DMS79 treated with DMSO at 0.1 percent for 48 hours (cell line): ENCODE measurements at places on chromosomes 1 and 21.
A peak's percentile ranks its signal among the peaks of the same experiment; 100 is the strongest.

DNA sequence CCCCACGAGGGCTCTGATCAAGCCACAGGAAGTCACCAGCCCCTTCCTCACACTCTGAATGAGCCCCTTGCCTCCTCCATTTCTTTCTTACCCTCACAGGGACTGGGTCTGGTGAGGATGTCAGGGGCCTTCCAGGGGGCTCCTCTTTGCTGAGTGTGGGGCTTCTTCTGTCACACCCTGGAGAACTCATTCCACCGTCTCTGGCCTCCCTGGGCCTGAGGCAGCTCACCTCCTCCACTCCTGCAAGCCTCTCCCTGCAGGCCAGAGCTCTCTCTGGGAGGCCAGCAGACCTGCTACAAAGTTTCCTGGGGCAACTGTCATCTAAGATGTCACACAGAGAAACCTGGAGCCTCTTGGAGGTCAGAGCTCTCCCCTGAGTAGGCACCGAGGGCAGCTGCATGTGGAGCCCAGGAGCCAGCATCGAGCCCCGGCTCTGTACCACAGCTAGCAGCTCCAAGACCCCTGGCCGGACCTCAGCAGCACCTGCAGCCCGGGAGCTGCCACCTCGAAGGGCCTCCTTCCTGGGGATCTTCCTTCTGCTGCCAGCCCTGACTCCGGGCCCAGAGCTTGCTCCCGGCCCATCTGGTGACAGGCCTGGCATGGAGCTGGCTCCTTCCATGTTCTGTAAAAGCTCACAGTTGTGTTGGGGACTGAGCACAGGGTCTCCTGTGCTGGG is 1.1 kb downstream of the SPOCD1 start:
- DNase-seq = no peak

DNA sequence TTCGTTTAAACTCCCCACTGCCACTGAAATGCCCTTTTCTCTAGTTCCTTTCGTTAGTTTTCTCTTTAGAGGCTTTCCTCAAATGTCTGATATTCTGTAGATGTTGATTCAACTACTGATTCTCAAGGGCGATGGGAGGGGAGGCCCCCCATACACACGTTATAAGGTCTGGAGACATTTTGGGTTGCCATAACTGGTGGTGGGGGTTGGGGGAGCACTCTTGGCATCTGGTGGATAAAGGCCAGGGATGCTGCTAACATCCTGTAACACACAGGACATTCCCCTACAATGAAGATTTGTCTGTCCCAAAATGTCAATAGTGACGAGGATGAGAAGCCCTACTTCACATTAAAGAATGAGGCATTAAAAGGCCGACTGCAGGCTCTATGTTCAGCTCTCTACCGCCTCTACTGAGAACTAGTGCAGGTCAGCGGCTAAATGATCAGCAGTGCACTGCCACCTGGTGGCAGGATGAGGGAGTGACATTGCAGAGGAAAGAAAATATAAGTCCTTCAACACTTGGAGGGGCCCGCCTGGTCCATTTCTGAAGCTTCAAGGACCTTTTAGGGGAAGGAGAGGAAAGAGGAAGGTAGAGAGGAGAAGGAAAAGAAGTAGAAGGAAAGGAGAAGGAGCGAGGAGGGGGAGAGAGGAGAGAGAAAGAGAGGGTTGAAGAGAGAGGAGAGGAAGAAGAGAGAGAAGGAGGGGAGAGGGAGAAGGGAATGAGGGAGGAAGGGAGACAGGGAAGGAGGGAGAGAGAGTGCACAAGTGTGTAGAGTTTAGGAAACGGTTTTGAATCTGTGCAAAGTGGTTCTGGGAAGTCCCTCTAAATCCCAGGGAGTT is 29.4 kb downstream of the ALG14 start:
- DNase-seq = peak; percentile 85

DNA sequence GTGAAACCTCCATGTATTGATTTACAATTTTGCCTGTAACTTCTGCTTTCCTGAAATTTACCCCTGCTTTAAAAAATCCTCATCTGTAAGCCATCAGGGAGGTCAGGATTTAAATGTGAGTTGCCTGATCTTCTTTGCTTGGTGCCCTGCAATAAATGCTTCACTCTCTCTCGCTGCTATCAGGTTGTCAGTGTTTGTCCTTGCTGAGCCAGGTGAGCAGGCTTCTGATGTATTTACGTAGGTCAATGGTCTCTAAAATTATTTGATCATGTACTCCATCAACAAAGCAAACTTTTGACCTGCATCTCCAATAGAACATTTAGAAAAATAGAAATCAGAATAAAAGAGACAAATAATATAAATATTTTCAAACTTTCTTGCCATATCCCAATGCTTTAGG is 453.4 kb downstream of the DPYD start:
- DNase-seq = no peak

DNA sequence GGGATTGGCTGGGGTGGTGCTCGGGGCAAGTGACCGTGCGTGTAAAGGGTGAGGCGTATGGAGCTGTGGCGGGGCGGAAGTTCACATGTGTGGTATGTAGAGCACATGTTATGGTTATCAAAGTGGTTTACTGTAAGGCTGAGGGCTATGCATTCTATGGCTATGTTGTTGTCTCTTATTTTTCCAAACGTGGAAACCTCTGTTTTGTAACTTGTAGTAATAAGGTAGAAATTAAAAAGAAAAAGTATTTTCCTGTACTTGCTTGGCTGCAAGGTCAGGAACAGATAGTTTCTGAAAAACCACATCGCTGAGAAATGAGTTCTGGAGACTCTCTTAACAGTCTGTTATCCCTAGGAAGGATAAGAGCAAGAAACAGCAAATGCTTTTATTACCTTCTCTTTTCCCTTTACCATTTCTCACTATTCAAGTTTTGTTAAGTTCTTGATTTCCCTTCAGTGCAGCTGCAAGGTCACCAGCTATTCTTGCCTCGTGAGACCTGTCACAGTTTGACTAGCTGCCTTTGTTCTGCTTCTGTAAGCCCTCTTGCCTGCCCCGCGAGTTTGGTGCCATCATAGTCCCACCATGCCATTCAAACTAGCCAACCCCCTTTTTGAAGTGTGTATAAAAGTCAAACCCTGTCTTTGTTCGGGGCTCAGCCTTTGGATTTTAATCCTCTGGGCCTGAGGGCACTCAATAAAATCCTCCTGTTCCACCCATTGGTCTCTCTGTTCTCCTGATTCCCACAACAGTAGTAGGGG is 9.5 kb downstream of the RNU1-2 start:
- DNase-seq = peak; percentile 100

DNA sequence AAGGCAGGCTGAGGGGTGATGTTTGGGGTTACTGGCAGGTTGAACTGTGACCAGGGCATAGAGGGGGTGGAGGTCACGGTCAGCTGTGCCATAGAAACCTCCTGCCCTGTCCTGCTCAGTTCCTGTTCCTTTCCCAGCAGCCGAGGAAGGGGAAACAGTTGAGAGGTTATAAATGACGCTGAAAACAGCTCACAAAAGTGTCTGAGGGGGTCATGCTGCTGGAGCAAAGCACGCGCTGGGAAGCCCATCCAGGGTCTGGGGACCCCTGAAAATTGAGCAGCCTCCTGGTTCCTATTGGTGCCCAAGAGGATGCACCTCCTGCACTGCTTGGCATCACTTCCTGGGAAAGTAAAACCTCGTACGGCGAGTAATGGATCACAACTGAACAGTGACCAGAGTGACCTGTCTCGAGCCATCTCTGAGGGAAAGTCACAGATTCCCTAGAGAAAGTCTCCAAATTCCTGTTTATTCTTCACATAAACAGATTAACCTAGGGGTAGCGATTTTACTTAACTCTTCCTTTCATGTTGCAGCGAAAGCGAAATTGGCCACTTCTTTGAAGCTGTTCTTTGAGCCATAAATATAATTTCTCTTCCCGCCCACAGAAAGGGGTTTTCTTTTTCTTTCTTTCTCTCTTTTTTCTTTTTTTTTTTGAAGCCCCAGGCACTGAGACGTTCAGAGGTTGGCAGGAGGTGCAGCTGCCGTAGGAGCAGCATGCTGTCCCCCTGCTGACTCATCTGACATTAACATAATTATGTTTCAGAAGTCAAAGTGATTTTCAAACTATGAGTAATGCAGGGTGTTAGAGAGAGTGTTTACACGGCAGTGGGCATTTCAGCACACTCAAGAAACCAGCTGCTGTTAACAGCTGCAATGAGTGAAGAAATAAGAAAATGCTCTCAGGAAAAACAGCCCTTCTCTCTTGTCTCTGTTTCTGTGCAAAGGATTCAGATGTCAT is 41.8 kb upstream of the ATF3 start:
- peak; percentile 71 for DNase-seq

DNA sequence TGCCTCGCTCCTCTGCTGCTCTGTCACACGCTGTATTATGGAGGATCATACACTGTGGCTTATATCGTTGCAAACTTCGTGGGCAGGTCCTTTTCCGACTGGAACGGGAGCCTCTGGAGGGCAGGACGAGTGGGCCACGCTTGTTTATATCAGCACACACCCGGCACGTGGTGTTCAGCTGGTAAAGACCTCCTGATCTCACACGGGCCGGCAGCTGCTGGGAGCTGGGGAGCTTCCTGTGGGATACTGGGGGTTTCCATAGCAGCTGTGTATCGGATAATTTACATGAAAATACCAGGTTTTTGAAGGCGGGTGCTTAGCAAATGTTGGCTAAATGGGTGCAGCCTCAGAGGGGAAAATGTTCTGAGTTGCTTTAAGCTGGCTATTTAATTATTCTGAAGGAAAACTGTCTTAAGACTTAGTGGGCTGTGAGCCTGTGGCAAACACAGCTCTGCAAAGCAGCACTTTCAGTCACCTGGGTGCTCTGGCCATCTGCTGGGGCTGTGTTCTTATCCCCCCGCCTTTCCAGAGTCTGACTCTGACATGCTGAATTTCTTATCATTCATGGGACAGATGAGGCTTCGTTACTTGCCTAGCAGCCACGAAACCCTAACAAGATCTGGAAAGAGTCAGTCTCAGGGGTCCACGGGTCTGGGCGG is 103.6 kb upstream of the GCLM start:
- DNase-seq = no peak

DNA sequence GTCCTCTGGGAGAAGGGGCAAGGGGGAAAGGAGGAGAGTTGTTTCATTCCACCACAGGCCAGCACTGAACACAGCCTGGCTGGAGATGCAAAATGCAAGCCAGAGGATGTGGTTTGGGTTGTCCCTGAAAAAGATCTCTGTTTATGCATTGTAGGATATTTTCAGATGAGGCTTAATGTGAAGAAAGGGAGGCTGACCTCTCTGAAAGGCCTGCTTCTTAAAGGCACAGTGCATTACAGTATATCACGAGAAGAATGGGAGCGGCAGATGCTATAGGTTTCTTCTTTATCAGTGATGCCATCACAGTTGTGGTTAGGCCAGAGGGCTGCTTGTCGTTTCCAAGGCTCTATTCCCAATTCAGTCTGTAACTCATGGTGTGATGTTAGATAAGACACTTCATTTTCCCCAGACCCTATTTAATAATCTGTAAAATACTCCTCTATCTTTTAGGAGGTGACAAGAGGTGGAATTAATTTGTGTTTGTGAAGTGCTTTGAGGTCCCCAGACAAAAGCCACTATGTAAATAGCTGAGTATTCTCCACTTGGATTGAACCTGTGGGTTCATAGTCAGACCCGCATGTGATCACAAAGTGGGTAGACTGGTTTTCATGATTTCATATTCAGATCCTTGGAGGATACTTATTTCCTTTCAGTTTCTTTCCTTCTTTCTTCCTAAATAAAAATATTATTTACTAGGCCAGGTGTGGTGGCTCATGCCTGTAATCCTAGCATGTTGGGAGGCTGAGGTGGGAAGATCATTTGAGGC is 76.5 kb upstream of the WDR26 start:
- DNase-seq = no peak

DNA sequence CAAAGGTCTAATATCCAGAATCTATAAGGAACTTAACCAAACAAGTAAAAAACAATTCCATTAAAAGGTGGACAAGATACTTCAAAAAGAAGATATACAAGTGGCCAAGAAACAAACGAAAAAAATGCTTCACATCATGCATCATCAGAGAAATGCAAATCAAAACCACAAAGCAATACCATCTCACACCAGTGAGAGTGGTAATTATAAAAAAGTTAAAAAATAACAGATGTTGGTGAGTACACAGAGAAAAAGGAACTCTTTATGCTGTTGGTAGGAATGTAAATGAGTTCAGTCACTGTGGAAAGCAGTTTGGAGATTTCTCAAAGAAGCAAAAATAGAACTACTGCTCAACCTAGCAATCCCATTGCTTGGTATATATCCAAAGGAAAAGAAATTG is 218.6 kb downstream of the SLC44A5 start:
- DNase-seq = no peak

- no peak for DNase-seq
These were observed 92.5 kb downstream of the RNF220 start for GRCh38 chr1:44497422-44498170.

GRCh38 chr1:235077163-235077540 is 51.5 kb downstream of the TOMM20 start:
- DNase-seq = no peak

DNA sequence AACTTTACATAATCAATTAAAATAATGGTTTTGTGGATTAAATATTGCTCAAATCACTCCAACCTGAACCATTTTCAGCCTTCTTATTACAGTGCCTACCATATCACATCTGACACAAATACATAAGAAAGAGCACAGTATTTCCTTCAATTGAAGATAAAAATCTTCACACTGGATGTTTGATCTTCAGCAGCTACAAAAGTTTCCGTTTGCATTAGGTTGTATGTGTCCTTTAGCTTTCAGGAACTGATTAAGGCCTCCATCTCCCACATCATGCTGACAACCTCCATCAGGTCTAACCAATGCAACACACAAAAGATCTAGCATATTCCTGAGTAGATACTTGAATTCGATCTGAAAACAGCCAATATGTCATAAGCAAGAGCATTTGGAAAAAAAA is 195.1 kb upstream of the NR5A2 start:
- no peak for DNase-seq

GRCh38 chr1:31792541-31792940 is 23.3 kb downstream of the SPOCD1 start:
- DNase-seq = no peak

DNA sequence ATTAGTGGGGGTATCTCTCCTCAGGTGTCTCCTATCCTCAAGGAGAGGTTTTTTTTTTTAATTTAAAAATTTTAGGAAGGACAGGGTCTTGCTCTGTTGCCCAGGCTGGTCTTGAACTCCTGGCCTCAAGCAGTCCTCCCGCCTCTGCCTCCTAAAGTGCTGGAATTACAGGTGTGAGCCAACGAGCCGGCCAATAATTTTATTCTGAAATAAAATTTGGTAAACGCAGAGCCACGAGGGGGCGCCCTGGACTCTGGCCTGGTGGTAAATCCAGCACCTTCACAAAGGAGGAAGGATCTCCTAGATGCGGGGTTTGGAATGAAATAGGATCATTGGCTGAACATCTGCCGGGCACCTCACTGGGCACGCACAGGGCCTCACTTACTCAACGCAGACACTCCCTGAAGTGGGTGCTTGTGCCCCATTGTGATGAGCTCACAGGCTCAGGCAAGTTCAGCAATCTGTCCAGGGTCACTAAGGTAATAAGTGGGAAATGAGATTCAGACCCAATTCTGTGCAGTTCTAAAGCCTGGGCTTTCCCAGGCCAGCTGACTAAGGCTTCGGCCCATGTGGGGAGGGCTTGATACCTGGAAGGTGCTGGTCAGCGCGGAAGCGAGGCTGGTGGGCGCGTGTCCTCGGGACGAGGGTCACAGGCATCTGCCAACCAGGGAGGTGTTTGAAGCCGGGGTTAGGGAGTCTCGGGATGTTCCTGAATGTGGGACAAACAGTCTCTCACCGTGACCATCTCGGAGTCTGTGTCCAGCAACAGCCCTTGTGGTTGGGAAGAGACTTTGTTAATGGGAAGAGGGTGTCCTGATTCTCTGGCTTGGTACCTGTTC is 32.7 kb upstream of the ETV3 start:
- no peak for DNase-seq

- no peak for DNase-seq
These were observed 119.7 kb downstream of the ZNF281 start for GRCh38 chr1:200290010-200290685.

GRCh38 chr21:44454747-44455523 is at the start of gene LRRC3:
Gene LRRC3 (plus strand): TSS chr21:44455510. CDS start chr21:44456645, 1,135 bp downstream.
- peak; percentile 15 for DNase-seq
